Spleen (tissue), 13 donors: ENCODE measurements at places on chromosomes 6 and 20. TPM values are rescaled to one million over a fixed set of nuclear protein-coding genes. Genes with fewer than 3 reads are reported as not detected.

The VGLL2 gene
- polyA plus RNA-seq: not detected

The SOBP gene
- polyA plus RNA-seq: 0.87 TPM

GRCh38 chr6:128731249-128732165, 151.4 kb upstream of the LAMA2 start:
- DNase-seq: no peak

DNA sequence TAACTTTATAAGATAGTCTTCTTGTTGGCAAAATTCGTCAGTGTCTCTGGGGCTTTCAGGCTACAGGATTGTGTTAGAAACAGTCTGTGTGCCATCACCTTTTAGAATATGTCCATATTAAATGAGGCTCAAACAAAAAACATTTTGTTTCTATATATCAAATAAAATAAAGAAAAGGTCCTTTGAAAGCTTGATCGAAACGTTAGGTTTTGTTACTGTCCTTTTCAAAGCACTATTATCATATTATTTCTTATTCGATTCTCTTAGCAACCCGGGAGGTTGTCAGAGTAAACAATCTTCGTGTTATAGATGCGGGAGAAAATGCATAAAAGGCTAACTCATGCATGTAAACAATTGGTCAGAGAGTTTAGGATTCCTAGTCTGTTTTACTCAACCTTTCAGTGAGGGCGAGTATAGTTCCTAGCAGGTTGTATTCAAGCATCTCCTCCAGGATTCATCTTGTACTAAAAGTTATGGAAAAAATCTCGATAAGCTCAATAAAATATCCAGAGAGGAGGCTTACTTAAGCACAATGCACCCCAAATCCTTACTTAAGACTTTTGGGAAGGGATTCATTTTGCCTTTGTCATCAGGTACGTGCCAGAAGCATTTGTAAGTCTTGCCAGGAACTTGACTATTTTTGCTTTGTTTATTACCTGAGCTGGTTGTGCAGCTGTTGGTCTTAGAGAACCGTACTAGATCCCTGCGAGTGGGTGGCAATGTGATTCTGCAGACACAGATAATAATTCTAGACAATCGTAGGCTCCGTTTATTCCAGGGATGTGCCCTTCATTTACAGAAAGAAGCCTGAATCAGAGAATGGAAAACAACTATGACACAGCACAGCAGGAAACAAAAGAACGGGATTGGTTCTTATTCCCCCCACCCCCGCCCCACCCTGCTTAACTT, 159.6 kb upstream of the ZNF217 start:
- DNase-seq: no peak

DNA sequence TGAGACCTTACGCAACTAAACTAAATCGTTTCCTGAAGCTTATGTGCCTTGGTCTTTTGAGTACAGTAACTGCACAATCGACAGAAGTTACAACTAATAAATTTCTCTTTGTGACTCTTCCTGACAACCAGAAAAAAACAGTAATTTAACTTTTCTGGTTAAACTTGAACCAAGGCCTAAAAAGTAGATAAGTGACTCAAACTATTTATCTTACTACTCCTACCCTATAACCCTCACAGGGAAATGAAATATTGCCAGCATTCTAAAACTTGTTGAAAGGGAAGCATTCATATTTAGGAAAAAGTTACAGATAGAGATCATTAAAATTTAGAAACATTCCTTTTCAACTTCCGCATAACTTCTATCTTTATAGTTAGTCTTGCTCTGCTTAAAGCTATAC, 1034.4 kb downstream of the EYS start:
- no peak for DNase-seq

DNA sequence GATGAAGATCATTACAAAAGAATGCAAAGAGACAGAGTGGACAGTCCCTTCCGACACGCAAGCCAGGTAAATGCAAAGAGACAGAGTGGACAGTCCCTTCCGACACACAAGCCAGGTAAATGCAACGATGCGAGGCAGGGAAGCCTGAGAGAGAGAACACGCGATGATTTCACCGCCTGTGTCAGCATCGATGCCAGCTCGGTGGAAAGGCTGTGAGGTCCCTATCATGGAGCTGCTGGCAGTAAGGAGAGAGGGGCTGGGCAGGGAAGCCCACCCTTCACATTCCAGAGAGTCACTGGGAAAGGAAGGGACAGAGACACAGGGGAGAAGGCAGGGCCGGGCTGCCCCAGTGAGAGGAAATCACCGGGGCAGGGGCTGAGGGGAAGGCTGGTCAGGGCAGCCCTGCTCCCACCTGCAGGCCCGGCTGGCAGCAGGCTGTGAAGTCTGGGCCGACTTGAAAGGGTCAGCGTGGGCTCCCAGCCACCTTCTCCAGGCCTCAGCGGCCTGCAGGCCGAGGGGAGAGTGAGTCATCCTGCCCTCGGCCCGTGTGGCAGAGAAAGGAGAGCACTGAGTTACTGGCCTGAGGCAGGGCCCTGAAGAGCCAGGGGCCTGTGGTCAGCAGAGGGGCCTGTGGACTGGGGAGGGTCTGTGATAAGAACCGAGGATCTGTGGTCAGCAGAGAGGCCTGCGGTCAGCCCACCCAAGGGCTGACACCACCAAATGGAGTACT, 80.4 kb downstream of the DACT2 start:
- no peak for DNase-seq

The GTSF1L gene
- polyA plus RNA-seq: 3.0 TPM

The PRR18 gene
- polyA plus RNA-seq: 0.03 TPM

- no peak for DNase-seq
These were observed 320.1 kb upstream of the PRND start for GRCh38 chr20:4401601-4402000.

The SPATS1 gene
- polyA plus RNA-seq: not detected

DNA sequence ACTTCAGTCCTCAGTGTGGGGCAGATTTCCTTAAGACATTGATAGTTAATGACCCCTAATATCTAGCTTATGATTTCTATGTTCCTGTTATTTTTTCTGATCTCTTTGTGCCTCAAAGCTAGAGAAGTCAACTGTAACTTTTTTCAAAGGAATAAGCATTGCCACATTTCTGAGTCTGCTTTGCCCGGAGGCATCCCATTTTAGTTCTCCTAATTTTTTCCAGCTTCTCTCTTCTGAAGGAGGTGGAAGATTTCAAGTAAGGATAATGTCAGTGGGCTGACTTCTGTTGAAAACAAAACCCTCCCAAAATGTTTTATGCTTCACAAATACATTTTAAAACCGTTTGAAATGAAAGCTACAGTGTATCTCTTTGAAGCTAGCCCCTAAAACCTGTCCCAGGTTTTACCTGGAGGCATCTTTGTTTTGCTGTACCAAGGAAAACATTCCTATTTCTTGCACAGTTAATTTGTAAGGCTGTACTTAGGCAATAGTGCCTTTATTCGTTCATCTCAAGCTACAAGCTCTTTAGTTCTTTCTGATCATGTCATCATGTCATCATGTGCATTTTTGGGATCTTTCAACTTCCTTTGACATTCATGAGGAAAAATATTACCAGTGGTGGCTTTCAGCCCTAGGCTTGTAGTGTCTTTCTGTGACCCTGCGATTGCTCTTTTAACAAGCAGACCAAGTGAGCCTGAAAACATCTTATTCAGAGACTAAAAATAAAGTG, 45.7 kb downstream of the TSPYL4 start:
- DNase-seq: no peak

DNA sequence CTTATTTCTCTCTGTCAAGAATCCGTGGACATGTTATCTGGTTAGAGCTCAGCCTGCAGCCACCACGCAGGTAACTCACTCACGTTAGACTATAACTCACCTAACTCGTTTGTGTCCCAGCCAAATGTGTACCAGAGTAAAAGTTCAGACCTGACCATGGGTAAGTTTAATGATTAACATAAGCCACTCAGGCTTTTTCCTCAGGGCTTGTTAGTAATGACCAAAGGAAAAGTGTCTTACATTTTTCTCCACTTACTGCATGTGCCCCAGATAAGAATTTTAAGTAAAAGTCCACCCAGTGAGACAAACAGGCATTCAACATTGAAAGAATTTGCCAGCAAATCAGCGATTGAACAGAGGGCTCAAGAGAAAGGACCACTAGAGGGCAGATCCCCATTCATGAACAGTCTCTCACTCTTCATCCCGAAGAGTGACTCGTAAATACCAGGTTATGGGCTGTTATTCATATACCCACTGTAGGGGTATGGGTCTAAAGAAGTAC, at the start of gene PKHD1:
Gene PKHD1 (minus strand): TSS at position 116 of the 502 bp plus-strand sequence. CDS start 2,680 bp downstream, outside the sequence.
- no peak for DNase-seq

The MATN4 gene
- polyA plus RNA-seq: 0.52 TPM

The RIPPLY2 gene
- not detected for polyA plus RNA-seq

DNA sequence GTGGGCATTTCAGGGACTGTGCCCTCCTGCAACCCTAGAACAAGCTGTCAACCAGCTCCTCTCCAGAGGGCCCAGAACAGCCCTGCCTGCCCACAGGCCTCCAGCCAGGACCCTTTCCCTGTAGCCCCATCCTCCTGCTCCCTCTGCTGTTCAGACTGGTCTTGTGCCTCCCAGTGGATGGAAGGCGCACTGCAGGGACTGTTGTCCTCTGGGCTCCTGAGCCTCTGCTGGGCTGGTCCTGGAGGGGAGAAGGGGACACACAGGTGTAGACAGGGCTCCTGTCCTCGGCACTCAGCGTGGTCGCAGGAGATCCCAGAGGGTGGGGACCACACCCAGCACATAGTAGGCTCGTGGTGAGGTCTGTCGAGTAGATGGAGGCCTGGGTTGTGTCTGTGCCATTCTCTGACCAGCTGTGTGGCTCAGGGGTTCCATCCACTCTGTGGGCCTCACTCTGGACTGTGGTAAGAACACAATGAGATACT, 11.5 kb downstream of the ITPR3 start:
- peak; percentile 82 for DNase-seq

The DAAM2 gene
- 7.3 TPM for polyA plus RNA-seq

DNA sequence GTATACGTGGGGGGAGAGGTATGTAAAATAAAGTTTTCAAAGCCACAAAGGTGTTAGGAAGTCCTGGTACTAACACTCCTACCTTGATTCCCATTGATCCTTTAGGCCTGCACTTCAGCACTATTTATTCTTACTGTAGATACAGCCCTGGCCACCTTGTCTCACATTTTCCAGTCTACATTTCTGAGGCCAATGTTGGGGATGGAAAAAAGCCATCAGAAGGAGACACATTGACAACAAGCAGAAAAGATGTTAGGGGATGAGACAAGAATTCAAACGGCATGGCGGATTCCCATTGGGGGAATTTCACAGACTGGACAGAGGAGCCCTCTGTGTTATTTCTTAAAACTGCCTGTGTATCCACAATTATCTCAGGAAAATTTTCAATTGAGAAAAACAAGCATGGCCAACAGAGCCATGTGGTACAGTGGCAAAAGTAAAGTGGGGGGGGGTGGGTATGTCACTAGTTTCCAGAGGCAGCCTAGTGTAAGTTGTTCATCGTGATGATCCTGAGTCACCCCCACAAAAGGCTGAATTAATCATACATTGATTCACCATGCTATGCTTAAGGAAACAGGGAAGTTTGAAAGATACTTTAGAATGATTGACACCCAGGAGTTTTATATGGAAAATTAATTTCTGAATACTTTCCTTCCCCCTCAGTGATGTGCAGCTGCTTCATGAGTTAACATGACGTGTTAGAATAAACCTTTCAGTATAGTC, 40.5 kb downstream of the RREB1 start:
- DNase-seq: no peak

The POFUT1 gene
- 4.7 TPM for polyA plus RNA-seq

The GPX5 gene
- polyA plus RNA-seq: not detected

DNA sequence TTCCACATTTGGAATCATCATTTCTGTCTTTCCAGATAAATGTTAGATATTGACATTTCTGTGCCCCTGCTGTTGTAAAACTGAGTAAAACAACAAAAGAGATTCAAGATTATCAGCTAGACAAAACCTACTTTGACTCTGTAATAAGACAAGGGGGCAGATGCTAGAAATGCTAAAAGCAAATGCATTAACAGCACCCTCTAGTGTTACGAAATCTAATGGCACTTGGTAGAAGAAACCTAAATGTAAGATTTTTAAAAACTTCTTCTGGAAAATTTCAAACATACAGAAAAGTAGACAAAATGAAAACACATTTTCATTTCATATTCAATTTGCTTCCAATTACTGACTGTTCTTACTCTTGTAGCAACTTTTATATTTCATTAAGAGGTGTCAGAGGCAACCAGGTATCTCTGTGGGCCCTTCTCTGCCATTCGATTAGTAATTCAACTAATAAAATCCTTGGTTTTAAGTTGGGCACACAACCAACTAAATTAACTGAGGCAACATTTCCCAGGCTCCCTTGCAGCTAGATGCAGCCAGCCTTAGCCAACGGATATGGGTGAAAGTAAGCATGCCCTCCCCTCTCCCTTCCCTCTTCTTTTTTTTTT, 45.0 kb downstream of the SLC23A2 start:
- no peak for DNase-seq

DNA sequence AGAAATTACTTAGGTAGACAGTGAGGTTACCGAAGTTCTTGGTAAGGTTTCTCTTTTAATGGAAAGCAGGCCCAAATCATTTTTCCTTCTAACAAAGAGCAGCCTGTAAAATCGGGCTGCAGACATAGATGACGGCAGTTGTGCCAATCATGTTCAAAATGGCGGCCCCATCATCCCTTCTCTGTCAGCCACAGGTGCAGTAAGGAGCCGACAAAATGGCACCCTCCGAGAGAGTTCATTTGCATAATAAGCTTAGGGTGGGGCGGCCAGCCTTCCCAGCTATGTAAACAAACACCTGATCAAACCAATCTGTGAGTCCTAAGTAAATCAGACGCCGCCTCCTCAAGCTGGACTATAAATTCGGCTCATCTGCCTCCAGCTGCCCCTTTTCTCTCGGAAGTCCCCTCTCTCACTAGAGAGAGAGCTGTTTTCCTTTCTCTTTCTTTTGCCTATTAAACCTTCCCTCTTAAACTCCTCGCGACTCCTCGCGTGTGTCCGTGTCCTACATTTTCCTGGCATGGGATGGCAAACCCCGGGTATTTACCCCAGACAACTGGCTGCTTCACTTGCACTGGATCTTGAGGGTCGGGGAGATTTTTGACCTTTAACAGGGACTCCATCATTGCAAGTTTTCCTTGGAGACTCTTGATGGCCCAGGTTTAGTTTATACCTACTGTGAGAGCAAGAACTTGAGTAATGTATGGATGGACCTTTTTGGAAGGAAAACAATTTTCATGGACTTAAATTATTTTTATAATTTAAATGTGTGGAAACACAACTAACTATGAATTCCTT, 8.9 kb upstream of the DDR1 start:
- DNase-seq: no peak

GRCh38 chr6:87754828-87755227, 52.8 kb upstream of the AKIRIN2 start:
- DNase-seq: no peak

The EGFL8 gene
- polyA plus RNA-seq: 6.8 TPM

- peak; percentile 89 for DNase-seq
These were observed 112.1 kb downstream of the ASXL1 start for GRCh38 chr20:32470025-32470861.

DNA sequence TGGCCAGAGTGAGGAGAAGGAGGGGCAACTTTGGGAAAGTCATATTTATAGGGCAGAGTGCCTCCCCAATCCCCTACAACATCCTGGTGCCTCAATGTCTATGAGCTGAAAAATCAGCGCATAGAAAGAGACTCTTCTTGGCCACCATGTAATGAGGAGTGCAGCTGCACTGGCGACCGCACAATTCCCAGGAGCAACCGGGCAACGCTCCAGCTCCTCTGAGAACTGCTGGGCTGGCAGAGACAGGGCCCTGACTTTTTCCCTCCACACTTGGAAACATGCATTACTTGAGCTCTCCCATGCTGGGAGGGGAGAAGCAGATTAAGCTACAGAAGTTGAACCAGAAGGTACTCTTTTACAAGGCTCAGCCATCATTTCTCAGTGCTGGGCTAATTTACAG, 31.4 kb upstream of the MARCKS start:
- DNase-seq: no peak

The BEND3 gene
- polyA plus RNA-seq: 0.37 TPM

- no peak for DNase-seq
These were observed 24.2 kb downstream of the MGME1 start for GRCh38 chr20:17992847-17993513.

The TRAPPC3L gene
- 0.71 TPM for polyA plus RNA-seq

- peak; percentile 69 for DNase-seq
These were observed 38.2 kb upstream of the PMEPA1 start for GRCh38 chr20:57747861-57748481.

The SOX18 gene
- polyA plus RNA-seq: 7.3 TPM
